ENCODE measurements at places on chromosomes 7 and 10.

- no peak for DNase-seq
Measured at GRCh38 chr7:121924269-121925186, 51.6 kb downstream of the PTPRZ1 start.

GRCh38 chr7:28332046-28332445, 80.3 kb upstream of the CREB5 start:
- DNase-seq, result no peak

DNA sequence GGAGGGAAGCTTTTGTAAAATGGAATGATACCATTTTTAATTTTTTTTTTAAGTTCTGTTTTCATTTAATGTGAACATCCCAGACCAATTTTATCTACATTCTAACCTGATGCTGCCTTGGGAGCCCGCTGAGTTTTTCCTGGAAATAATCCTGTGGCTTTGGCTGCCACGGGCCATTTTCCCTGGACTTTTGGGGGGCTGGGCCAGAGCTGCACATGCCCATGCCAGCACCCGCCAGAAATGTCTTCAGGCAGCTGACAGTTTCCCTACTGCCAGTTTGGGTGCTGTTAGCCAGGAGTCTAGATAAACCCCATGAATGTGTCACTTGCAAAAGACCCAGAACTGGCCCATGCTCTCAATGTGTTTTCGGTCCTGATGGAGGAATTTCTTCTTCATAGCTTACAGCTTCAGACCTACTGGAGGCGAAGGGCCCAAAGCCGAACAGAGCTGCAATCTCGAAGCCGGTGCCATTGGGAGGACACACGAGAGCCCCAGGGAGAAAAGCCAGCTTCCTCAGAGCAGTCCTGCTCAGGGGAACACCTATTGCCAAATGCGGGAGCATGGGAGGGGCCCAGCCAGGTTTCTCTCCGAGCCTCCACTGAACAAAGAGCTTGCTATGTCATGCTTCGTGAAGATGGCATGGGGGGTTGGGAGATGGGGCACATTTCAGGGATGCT, 444.2 kb upstream of the MKI67 start:
- no peak for DNase-seq

- DNase-seq, result no peak
Measured at GRCh38 chr10:58856508-58857240, 319.8 kb upstream of the PHYHIPL start.

DNA sequence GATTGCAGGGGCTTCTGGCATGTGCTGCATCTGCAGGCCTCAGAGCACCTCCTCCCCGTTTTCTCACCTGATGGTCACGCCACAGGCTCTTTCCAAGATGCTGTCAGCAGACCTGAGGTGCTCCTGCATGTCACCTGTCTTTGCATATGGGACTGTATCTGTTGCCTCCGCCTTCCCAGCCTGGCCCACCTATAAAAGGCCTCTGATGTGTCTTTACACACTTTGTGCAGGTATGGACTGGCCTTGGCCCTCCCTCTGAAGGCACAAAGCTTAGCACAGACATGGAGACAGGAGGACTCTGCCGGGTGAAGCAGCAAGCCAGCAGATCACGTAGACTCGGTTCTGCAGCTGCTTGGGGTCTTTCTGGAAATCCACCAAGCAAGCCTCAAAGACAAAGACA, 220.9 kb upstream of the PPP2R2D start:
- no peak for DNase-seq

GRCh38 chr7:149027611-149028345, 527 bp downstream of the PDIA4 start:
- DNase-seq, result no peak

DNA sequence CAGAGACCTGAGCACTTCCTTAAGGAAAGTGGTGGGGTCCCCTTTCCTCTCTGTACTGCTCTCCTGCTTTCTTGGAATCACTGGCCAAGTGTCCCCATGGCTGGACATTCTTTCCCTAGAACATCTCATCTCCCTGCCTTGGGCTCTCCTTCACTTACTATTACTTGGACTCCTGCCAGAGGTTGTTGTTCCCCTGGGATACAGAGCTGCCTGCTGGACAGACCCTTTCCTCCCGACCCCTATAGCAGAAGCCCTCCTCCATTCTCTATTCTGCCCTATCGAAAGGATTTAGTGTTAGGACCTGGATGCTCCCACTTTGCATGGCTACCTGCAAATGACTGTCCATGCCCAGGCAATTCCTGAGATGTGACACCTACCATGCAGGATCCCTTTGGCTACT, 164.3 kb upstream of the PODXL start:
- no peak for DNase-seq

DNA sequence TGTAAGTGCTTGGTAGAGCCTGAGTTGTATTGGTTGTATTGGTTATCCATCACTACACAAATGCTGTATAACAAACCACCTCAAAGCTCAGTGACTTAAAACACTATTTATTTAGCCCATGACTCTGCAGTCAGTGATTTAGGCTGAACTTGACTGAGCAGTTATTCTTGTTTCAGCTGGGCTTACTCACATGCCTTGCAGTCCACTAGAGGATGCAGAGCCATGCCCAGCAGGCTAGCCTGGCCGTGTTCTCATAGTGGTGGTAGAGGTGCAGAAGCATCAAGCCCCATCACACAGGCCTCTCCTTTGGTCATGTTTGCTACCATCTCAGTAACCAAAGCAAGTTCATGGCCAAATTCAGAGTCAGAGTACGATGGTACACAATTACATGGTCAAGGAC, 43.9 kb downstream of the LUC7L2 start:
- DNase-seq, result no peak

GRCh38 chr7:24764972-24765744, 7.9 kb upstream of the GSDME start:
- no peak for DNase-seq

GRCh38 chr7:98647326-98647725, 30.2 kb downstream of the NPTX2 start:
- DNase-seq, result no peak

- DNase-seq, result no peak
Measured at GRCh38 chr7:17152721-17153120, 145.7 kb upstream of the AHR start.

DNA sequence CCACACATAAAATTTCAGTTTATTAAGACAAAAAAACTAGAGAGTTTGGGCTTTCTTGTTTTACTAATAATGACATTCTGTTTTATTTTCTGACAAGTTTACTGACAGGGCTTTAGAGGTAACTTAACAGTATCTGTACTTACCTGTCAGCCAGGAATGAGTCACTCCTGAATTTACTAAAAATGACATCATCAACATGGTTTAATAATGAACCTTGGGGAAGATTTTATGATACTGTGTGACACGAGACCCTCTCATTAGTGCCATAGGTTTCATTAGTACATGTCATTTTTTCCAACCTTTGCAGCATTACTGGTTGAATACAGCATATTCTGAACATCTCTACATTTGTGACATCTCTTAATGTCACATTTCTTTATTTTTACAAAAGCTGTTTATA, 131.1 kb downstream of the KCND2 start:
- no peak for DNase-seq

DNA sequence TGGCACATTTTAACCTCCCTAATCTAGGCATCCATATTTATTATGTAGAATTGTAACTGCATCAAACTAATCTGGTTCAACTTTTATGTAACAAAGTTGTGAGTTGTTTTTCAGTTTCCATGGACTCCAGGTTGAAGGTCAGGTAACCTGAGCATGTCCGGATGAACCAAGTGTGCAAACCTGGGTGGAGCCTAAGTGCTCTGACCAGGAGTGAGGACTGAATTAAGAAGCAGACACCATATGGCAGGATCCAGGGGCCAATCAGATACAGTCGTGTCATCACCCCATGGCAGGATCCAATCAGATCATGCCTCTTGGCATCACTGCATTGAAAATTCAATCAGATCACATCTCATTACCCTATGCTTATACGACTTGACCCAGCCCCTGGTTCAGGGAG, 41.2 kb upstream of the PHYHIPL start:
- DNase-seq, result no peak

- no peak for DNase-seq
Measured at GRCh38 chr7:100825751-100826513, 1.4 kb downstream of the EPHB4 start.

GRCh38 chr10:93620925-93621324, 8.6 kb downstream of the PDE6C start:
- no peak for DNase-seq

DNA sequence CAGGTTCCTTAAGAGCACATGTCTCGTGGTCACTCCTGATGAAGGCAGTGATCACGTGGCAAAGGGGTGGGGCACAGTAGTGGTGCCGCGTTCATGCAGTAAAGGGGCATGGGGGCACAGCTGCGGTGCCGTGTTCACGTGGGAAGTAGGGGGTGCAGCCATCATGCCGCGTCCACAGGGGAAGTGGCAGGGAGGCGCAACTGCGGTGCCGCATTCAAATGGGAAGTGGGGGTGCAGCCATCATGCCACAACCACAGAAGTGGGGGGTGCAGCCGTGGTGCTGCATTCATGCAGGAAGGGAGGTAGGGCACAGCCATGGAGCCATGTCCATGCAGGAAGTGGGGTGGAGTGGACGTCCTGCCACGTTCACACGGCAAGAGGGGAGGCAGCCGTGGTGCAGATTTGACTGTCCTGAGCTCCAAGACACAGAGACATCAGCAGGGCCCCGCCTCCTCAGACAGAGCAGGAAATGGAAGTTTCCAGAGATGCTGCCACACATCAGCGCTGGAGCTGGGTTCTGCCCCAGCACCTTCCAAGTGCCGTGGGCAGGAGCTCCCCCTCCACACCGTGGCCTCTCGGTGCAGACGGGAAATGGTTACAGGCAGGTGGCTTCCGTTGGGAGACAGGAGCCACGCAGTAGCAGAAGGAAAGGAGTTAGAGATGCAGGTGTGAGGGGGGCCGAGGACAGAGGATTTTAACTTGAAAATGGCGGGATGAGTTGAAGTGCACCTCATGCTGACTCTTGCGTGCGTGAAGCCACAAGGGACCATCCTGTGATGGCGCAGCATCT, 95.0 kb upstream of the DDC start:
- DNase-seq, result no peak

- no peak for DNase-seq
Measured at GRCh38 chr10:97748116-97748515, 11.2 kb downstream of the ZFYVE27 start.

GRCh38 chr7:27303026-27303425, 60.4 kb downstream of the EVX1 start:
- DNase-seq, result no peak

GRCh38 chr10:71432101-71432905, 35.6 kb downstream of the CDH23 start:
- DNase-seq, result no peak

GRCh38 chr7:140223515-140224221, 46.9 kb upstream of the KDM7A start:
- no peak for DNase-seq

All from hippocampal formation (tissue), 2 donors.